ENCODE measurements at places on chromosomes 12 and 14.

GRCh38 chr12:123801573-123802178, 39.6 kb downstream of the DNAH10 start:
- DNase-seq = no peak

- DNase-seq = no peak
These were observed 18.6 kb upstream of the DCAF5 start for GRCh38 chr14:69171569-69171968.

GRCh38 chr12:49263400-49263763, 1.5 kb upstream of the TUBA1C start:
- no peak for DNase-seq

DNA sequence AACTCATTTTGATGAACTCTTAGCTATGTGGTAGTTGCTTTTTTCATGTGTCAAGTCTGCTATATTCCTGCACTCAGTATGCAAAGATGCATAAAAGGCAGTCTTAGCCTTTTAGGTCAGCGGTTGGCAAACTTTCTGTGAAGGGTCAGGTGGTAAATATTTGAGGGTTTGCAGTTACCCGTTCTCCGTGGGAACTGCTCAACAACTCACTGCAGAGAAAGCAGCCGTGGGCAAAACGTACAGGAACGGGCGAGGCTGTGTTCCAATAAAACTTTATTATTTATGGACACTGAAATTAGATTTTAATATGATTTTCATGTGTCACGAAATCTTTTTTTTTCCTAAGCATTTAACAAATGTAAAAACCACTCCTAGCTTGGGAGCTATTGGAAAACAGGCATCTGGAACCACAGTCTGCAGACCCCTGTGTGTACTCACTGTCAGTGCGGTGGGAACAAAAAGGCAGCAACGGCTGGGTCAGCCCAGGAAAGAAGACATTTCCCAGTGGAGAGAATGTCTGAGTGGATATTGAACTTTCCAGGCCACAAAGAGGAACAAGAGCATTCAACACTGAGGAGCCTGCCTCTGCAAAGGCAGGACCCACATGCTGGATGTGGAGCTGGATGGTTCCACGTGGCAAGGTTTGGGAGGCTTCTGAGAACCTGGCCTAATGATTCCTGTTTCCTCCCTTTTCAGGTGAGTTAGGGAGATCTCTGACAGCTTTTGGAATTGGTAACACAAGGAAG, 3.5 kb upstream of the ACACB start:
- no peak for DNase-seq

GRCh38 chr12:49342914-49343731, 3.6 kb upstream of the DNAJC22 start:
- DNase-seq = no peak
